CD4-positive, alpha-beta memory T cell (primary cell): ENCODE measurements at places on chromosomes 2 and 18. TPM values are rescaled to one million over a fixed set of nuclear protein-coding genes. Genes with fewer than 3 reads are reported as not detected.
A peak's percentile ranks its signal among the peaks of the same experiment; 100 is the strongest.

The CLEC4F gene
- total RNA-seq: not detected

The TMEM198 gene
- total RNA-seq: 0.67 TPM

The TMX3 gene
- 67.1 TPM for total RNA-seq

The ANKAR gene
- 18.4 TPM for total RNA-seq

The SP9 gene
- not detected for total RNA-seq

The COL4A4 gene
- not detected for total RNA-seq

GRCh38 chr18:68991286-68991685 lies 193.4 kb downstream of the CCDC102B start:
- no peak for DNase-seq

DNA sequence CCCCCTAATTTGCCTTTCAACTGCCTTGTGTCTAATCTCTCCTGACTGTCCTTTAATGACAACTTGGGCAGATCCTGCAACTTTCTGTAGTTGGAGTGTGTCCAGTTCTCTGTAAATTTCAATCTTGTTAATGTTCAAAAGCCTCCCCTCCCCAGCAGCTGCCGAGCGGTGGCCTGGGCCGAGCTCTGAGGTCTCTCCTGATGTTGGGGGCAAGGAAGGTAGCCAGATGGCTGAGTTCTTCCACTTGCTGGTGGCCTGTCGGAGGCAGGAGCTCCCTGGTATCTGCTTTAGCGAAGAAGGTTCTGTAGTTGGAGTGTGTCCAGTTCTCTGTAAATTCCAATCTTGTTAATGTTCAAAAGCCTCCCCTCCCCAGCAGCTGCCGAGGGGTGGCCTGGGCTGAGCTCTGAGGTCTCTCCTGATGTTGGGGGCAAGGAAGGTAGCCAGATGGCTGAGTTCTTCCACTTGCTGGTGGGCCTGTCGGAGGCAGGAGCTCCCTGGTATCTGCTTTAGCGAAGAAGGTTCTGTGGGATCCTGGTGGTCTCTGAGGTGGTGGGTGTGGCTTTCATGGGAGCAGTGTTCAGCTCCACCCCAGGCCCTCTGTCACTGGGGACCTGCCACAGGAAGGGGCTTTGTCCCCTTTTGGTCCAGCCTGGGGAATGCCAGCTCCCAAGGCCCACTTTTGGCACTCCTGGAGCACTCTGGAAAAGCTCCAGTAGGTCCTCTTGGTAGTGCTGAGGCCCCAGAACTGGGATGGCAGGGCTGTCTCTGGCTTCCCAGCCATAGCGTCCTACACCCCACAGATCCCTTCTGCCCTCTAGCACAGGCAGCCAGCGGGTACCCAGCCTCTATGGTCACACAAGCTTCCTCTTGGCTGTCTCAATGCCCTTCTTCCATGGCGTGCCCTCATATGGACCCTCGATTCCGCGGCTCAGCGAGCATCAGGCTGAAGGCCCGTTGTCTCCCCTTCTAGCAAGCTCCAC lies 211.9 kb downstream of the ALPK2 start:
- no peak for DNase-seq

DNA sequence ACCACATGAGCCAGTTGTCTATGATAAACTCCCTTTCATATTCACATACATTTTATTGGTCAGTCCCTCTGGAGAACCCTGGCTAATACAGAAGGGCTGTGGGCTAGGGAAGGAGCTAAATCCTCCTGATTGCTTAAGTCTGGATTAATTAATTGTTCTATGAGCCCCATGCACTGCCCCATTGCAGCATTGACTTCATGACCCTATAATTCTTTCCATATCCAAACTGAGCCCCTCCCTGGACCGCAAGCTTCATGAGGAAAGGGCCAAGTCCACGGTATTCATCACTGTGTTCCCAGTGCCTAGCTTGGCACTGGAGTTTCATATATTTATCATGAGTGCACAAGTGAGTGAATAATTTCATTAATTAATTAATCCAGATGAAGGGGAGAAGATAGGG lies 124.0 kb downstream of the MBD2 start:
- DNase-seq: no peak

GRCh38 chr2:25977768-25978167 lies 4.5 kb downstream of the KIF3C start:
- no peak for DNase-seq

- DNase-seq: no peak
These were observed 61.0 kb downstream of the TBC1D8 start for GRCh38 chr2:101089942-101090799.

GRCh38 chr18:44973282-44973681 lies 292.6 kb downstream of the SETBP1 start:
- DNase-seq: no peak

GRCh38 chr2:223549215-223549614 lies 52.9 kb downstream of the SCG2 start:
- DNase-seq: no peak

GRCh38 chr2:240902615-240903041 lies 3.5 kb upstream of the CROCC2 start:
- DNase-seq: no peak

DNA sequence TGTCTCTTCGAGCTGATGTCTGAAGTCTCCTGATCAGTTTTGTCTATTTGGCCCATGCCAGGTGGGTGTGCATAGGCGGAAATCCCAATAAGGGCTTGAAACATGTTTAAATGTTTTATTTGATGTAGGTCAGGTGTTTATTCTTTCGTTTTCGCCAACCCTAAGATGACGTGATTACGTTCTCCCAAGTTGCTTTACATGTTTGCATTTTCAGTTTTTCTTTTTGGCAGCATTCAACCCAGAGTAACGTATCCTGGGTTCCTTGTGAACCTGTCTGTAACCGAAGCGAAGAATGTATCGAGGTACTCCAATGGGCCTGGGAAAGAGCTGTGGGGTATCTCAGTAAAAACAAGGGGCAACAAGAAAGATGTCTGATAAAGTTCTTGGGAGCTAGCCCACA lies 3.1 kb downstream of the ALPK2 start:
- peak; percentile 44 for DNase-seq

- DNase-seq: no peak
These were observed 176.5 kb upstream of the CTAGE1 start for GRCh38 chr18:22594155-22594690.
